Upper lobe of left lung (tissue), 6 donors: ENCODE measurements at places on chromosomes 3 and 15. TPM values are rescaled to one million over a fixed set of nuclear protein-coding genes. Genes with fewer than 3 reads are reported as not detected.
A peak's percentile ranks its signal among the peaks of the same experiment; 100 is the strongest.

Gene ARIH1
- 81.1 TPM for total RNA-seq

DNA sequence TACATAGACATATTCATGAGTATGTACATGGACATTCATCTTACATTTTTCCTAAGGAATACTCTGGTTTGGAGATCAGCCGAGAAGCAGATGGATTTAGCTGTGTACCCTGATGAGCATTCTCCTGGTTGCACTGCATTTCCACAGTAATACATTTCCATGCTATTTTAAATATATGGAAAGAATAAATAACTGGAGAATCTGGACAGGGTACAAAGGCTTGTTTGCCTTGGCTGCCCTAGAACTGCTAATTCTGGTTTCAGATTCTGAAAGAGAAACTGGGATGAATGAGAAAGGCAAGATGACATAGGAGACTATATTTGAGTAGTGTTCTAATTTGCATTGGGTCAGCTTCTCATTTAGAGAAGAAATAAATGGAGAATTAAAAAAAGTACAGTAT lies 190.8 kb upstream of the FAM3D start:
- no peak for DNase-seq

DNA sequence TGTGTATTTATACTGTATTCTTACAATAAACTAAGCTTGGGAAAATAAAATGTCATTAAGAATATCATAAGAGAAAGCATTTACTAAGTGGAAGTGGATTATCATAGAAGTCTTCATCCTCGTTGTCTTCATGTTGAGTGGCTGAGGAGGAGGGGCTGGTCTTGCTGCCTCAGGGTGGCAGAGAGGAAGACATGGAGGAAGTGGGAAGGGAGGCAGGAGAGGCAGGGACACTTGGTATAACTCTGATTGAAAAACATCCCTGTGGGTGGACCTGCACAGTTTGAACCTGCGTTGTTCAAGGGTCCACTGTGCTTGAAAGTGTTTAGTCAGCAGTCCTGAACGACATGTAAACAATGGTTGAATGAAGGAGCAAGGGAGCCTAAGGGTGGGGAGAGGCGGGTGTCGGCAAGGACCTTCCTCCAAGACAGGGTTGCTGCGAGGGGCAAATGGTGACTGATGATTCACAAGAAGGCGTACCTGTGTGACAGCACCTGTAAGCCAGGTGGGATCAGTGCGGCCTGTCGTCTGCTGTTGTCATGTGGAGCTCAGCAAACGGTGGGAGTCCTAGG lies 103.8 kb upstream of the KLF13 start:
- DNase-seq = peak; percentile 55

DNA sequence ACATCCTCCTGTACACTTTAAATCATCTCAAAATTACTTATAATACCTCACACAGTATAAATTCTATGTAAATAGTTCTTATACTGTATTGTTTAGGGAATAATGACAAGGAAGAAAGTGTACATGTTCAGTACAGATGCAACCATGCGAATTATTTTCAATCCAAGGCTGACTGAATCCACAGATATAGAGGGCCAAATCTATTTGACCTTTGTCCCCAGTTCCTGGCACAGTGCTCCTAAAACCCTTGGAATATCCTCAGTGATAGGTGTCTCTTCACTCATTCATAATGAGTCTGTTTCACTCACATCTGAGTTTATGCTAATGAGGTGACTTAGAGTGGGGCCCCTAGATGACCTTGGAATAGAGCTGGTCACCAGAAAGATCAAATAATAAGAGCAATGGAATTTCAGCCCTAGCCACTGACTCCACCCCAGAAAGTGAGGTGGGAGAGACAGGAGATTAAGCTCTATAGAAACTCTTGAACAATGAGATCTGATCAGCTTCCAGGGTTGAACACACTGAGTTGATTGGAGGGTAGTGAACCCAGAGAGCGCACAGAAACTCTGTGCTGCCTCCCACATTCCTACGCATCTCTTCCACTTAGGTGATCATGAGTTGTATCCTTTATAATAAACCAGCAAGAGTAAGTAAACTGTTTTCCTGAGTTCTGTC lies 65.3 kb downstream of the ADAM10 start:
- no peak for DNase-seq

Gene PAK6
- 22.0 TPM for total RNA-seq

Gene MCTP2
- 64.8 TPM for total RNA-seq
